Stimulated activated CD8-positive, alpha-beta memory T cell treated with anti-CD3 and anti-CD28 coated beads, Interleukin-15, amount 100 ng/mL, for 24 hours (primary cell): ENCODE measurements at places on chromosomes 4 and X.

DNA sequence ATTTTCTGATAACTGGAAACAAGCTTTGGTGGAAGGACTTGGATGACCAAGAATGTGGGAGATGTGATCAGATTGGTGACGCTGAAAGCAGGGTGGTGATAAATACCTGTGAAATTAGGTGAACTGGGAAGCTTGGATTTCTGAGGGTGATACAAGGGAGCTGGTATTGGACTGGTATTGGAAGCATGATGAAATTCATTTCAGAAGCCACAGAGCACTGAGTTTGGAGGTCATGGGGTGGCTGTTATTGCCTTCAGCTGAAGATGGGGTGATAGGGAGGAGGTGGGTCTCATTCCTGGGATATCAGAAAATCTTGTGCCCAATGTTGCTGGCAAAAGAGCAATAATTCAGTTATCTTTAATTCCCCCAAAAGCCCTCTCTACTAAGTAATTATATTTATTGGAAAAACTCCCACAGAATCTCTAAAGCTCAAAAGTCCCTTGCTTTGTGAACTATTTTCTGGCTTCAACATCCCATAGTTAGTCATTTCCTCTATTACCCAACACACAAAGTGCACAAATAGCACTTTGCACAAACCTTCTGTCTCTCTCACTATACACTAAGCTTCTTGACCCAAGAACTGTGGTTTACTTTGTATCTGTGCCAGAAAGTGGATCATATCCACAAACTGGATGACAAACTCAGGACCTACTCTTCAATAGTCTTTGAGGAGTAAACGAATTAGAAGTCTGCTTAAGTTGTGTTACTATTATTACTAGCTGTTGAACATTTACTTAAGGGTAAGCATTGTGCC is 23.1 kb upstream of the CAMK2D start:
- DNase-seq: no peak

GRCh38 chr4:30402276-30402675 is 317.9 kb upstream of the PCDH7 start:
- no peak for DNase-seq

- no peak for DNase-seq
These were observed 9.3 kb downstream of the PDGFRA start for GRCh38 chr4:54238389-54238788.

DNA sequence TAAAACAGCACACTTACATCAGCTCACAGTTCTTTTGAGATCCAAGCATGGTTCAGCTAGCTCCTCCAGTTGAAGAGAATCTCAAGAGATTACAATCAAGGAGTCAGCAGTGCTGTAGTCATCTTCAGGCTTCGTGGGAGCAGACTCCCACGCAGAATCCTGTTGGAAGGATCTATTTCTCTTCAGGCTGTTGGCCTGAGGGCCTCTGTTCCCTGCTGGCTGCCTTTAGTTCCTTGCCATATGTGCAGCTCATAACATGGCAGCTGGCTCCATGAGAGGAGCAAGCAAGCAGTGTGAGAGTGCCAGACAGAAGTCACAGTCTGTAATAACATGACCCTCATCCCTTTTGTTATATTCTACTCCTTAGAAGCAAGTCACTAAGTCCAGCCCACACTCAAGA is 168.6 kb downstream of the COX18 start:
- no peak for DNase-seq

DNA sequence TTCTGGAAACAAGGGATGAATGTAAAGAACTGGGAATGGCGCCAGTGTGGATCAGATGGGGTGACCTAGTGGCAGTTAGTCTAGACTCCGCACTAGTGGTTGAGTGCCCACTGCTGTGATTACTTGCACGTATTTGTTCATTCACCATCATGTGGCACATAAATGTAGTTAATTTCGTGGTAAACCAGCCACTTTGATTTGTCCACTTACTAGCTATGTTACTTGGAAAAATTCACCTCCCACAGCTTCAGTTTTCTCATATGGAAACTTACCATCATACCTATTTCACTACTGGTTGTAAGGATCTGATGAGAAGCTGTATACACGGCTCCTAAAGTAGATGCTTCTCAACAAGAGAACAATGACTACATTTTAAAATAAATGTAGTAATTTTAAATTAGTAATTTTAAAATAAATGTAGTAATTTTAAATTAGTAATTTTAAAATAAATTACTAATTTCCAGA is 394 bp upstream of the DYNLT3 start:
- no peak for DNase-seq

- no peak for DNase-seq
These were observed 200.4 kb downstream of the ADGRL3 start for GRCh38 chr4:61400439-61401038.

DNA sequence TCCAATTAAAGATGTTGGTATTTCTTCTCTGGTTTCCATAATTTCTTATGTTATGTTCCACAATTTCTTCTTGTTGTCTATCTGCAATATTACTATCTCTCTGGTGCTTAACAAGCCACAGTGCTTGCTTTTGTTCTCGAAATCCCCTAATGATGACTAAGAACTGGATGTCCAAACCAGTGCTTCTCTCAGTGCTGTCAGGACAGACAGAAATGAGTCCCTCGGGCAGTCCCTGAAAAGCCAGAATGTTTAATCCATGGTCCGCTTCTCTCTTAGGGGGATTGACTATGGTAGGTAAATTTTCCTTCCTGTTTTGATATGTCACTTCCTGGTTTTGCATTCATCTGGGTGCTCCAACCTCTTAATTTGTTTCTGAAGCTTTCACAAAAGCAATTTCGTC is 321.6 kb upstream of the PCDH10 start:
- DNase-seq: no peak

DNA sequence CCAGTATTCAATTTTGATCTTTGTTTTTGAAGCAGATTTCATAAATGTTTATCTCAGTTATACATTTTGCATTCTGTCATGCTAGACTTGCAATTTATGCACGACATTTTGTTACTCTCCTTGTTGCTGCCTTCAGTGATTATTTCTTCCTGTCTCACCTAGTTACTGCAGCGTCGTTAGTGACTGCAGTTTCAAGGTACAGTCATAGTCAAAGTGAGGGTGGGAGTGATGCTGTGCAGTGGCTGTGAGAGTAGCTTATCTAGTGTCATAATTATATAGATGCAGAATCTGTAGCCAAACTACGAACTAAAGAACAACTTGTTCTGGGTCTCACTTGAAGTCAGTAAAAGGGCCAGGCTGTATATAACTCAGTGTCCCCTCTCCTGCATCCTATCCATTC is 69.8 kb downstream of the GPR101 start:
- DNase-seq: no peak

DNA sequence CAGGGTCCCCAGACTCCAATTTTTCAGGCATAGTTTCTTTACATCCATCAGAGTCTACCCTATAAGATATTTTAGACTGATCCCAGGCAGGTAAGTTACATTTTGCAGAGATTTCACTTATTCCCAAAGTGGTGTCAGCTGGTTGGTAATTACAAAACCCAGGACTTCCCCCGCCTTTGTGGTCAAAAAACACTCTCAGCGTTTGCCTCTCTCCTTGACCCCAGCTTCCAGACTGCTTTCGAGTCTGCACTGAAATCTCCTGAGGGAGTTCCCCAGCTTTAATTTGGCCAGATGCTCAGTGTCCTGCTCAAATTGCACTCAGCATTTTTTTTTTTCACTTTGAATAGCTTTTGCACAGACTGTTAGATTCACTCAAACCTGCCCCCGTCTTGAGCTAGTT is 11.2 kb upstream of the AMOT start:
- DNase-seq: no peak

DNA sequence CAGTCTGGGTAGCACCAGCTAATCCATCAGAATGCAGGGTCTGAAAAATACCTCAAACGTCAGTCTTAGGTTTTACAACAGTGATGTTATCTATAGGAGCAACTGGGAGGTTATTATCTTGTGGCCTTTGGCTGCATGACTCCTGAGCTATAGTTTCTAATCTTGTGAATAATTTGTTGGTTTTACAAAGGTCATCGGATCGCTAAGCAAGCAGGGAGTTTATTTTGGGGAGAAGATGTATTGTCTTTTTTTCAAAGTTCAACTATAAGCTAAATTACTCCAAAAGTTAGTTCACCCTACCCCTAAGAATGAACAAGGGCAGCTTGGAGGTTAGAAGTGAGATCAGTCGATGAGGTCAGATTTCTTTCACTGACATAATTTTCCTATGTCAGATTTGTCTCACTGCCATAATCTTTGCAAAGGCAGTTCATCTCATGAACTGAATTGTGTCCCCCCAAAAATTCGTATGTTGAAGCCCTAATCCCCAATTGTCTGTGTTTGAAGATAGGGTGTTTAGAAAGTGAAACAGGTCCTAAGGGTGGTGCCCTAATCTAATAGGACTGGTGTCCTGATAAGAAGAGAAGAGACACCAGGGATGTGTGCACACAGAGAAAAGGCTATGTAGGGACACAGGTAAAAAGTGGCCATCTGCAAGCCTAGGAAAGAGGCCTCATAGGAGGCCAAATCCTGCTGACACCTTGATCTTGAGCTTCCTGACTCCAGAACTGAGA is 175.8 kb upstream of the GALNT7 start:
- DNase-seq: no peak

GRCh38 chrX:137428766-137429591 is 136.9 kb upstream of the ZIC3 start:
- DNase-seq: no peak

DNA sequence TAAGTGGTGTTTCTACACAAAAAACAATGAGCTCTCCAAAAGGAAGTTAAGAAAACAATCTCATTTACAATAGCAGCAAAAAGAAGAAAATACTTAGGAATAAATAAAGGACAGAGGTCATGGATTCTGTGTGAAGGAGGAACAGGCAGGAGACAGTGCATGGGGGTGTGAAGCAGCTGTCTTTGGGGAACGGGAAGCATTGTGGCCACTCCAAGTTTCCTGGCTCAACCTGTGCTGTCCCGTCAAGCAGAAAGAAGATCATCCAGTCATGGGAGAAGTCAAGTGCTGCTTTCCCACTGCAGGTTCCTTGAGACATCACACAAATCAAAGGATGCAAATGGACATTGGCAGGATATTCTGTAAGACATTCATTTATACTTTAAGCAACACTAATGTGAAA is 66.1 kb upstream of the MAML3 start:
- DNase-seq: no peak

DNA sequence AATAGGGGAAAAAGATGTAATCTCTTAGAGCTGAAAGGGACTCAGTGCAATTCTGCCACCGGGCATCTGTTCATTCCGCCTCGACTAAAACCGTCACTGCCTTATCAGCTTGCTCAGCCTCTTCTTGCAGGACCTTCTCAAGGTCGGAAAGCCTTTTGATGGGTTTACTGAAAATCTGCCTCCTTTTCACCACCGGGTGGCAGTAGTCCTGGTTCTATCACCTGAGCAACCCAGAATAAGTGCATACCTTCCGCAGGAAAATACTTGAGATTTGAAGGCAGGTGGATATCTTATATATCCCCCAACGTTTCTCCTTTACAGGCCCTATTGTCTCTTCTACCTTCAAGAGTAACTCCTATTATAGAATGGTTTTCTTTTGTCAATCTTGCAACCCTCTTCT is 103.4 kb upstream of the PAK3 start:
- no peak for DNase-seq

DNA sequence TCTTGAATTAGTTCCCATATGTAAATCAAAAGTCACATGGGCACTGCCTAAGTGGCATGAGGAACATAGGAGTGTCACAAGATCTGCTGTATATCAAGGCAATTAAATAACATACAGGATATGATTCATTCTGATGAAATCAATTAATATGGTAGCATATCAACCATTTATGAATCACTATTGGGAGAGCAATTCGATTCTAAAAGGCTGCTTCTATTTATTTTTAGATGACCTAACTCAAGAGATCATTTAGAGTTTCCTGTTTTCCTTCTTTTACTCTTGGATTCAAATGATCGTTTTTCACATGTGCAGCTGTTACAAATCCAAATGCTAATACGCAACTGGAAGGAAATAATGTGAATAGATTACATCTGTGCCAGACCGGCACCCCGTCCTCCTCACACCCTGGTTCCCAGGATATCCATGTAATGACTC is 81.9 kb downstream of the HCCS start:
- DNase-seq: no peak

- DNase-seq: no peak
These were observed 41.9 kb downstream of the TNIP2 start for GRCh38 chr4:2714061-2714770.

GRCh38 chr4:173466101-173466500 is 63.9 kb downstream of the HAND2 start:
- DNase-seq: no peak

DNA sequence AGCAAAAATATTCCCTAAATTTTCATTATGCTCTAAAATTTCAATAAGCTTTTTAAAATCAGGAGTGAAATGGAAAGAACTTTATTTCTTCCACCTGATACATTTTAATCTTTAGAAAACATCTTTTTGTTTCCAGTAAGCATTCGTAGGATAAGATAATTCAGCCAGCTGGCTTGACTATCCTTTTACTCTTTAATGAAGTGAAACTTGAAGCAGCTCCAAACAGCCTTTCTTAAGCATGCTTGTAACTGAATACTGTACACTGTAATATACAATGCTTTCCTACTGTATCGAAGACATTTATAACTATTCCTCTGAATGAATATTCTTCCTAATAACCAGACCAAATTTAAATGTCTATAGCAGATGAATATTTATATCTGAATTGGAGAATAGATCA is 98.8 kb downstream of the KLHL4 start:
- no peak for DNase-seq

- no peak for DNase-seq
These were observed 1026.3 kb upstream of the PABPC4L start for GRCh38 chr4:135227842-135228241.

DNA sequence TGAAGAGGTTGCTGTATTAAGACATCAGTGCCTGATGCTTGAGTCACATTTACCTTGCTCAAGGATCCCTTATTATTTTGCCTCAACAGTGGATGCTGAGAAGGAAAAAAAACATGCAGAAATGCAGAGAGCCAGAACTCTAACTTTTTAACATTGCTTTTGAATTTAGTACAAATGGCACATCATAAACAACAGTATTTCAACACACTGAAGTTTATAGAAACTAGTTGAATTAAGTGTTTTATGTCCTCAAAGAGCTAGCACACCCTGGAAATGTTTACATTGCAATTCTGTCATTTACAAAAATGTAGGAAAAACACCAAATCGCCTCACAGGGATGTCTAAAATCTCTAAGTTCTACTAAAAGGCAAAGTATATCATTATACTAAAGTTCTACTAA is 69.5 kb upstream of the BLTP1 start:
- no peak for DNase-seq

GRCh38 chr4:172772781-172773180 is 395.8 kb upstream of the GALNT7 start:
- DNase-seq: no peak

GRCh38 chr4:38326499-38326898 is 337.5 kb upstream of the KLF3 start:
- no peak for DNase-seq

- DNase-seq: no peak
These were observed 152.3 kb downstream of the WDFY3 start for GRCh38 chr4:84814094-84814750.

GRCh38 chr4:169744601-169745000 is 13.1 kb downstream of the HPF1 start:
- DNase-seq: no peak

DNA sequence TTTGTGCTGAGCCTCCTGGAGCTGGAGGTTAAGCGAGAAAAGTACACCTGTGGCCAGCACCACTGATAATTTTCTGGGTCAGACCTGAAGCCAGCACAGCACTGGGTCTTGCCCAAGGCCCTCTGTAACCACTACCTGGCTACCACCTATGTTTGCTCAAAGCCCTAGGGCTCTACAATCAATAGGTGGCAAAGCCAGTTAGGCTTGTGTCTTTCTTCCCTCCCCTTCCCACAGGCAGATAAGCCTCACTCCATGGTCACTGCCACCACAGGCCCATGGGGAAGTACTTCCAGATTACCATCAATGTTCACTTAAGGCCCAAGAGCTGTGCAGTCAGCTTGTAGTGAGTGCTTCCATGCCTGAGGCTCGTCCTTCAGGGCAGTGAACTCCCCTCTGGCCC is 35.2 kb upstream of the ARMCX4 start:
- DNase-seq: no peak
